ENCODE measurements at places on chromosomes 5 and 9.

DNA sequence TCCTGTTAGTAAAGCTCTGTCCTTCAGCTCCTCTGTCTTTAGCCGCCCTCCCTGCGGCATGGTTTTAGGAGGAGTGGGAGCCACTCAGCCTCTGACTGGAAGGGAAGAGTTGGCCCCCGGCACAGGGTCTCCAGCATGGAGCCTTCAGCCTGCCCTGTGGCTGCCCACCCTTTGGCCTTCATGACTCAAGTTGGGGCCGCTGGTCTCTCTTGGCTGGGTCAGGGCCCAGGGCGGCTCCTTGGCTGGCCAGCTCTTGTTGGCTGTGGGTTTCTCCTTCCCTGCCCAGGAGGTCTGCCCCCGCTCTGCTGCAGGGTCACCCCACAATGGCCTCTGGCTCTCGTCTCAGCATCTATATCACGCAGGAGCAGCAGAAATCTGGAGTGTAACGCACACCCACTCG, 25.7 kb downstream of the FGF1 start:
- DNase-seq: no peak

GRCh38 chr5:114054594-114054993, 307.3 kb upstream of the KCNN2 start:
- no peak for DNase-seq

DNA sequence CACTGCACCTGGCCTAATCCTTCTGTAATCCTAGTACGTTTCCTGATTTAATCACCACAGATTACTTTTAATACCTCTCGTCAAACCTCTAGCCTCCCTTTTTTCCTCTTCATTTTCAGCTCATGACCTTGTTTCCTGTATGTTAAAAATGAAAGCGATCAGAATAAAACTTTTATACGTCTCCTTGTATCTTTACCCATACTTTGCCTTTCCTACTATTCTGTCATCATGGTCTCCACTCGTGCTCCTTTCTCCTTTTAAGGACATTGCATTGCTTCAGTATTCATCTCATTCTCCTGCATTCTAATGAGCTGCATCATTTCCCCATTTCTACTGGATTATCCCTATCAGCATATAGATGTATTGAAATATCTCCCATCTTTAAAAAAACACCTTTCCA, 8.5 kb downstream of the CDC42SE2 start:
- DNase-seq: no peak

DNA sequence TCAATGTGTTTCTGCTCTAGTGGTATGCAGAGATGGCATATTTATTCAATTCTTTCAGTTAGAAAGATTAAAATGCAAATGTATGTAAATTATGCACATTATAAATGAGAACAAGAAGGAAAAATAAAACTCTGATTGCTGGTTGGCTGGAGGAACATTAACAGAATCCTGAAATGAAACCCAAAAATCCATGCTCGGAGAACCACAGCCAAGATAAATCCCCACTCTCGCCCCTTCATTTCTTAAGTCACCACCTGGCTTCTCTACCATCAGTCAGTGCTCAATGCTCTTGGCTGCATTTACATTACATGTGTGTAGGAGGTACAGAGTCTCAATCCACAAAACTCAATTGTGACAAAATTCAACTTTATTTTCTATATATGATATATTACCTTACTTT, 184.9 kb downstream of the TRIM36 start:
- DNase-seq: no peak

DNA sequence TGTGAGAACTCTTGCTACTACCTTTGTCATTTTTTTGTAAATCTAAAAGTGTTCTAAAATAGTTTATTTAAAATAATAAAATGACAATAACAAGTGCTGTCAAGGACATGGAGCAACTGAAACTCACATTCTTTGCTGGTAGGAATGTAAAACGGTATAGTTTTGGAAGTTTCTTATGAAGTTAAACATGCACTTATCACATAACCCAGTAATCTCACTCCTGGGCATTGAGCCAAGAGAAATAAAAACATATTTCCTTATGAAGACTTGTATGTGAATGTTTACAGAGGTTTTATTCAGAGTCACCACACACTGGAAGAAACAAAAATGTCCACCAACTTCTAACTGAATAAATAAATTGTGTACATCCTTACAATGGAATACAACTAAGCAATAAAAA, 46.0 kb upstream of the COL15A1 start:
- DNase-seq: no peak

- DNase-seq: no peak
Measured at GRCh38 chr9:90921969-90922368, 120.3 kb downstream of the SYK start.

GRCh38 chr5:129094924-129095899, 663 bp downstream of the ISOC1 start:
- peak; percentile 24 for DNase-seq

GRCh38 chr5:144076521-144077083, 93.9 kb downstream of the YIPF5 start:
- no peak for DNase-seq

GRCh38 chr5:56513141-56513540, 280.0 kb upstream of the ANKRD55 start:
- DNase-seq: no peak

DNA sequence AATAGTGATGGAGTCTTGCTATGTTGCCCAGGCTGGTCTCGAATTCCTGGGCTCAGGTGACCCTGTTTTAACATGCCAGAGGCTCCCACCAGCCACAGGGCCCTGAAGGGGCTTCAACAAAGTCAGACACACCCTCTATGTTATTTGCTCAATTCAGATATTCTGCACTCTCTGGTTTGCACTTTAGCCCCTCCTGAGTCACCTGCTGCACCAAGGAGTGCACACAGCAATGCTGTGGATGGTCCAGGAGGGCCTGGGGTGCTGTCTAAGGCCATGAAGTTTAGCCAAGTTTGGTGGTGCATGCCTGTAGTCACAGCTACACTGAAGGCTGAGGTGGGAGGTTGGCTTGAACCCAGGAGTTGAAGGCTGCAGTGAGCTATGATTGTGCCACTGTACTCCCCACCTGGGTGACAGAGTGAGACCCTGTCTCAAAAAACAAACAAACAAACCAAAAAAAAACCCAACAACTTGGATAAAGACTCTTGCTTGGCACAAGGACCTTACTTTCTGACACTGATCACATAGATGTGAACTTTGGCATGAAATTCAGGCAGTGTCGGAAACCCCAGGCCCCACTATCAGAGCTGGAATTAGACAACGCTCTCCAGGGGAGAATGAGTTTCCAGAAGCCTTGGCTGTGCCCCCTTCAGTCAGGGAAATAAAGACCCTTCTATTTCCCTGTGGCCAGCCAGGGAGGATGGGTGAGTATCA, 39.7 kb upstream of the CDKN2AIPNL start:
- no peak for DNase-seq

GRCh38 chr9:100072805-100073204, 26.0 kb downstream of the ERP44 start:
- DNase-seq: no peak

- DNase-seq: no peak
Measured at GRCh38 chr5:144093868-144094267, 76.6 kb downstream of the YIPF5 start.
